ENCODE measurements at places on chromosomes 1 and 21. TPM values are rescaled to one million over a fixed set of nuclear protein-coding genes. Genes with fewer than 3 reads are reported as not detected.
A peak's percentile ranks its signal among the peaks of the same experiment; 100 is the strongest.

- H3K4me3 ChIP-seq, result no peak overlapping the region
- no peaks in the 10 kb centered on the region for H3K36me3 ChIP-seq
- no peak for DNase-seq
- no peak overlapping the region for H3K27ac ChIP-seq
- H3K4me1 ChIP-seq, result no peaks in the 10 kb centered on the region
These were observed 98.0 kb upstream of the HP1BP3 start for GRCh38 chr1:20885121-20885520.

DNA sequence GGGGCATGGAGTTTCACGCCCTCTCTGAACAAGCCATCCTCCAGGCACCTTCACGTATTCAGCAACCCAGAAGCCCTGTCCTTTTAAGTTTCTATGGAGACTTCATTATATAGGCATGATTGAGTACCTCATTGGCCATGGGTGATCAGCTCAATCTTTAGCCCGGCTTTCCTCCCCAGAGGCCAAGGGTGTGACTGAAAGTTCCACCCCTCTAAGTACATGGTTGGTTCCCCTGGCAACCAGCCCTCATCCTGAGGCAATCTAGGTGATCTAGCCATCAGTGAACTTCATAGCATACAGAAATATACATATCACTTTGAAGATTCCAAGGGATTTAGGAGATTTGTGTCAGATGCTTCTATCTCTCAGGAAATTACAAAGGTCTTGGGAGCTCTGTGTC lies 21.3 kb upstream of the DHX9 start:
- no peaks in the 10 kb centered on the region for H3K27me3 ChIP-seq
- no peak overlapping the region for H3K4me3 ChIP-seq
- no peak for DNase-seq
- H3K27ac ChIP-seq, result no peak overlapping the region
- H3K36me3 ChIP-seq, result no peaks in the 10 kb centered on the region

Gene MX2
- 100 TPM for total RNA-seq

GRCh38 chr21:28136656-28137255 lies 855.9 kb downstream of the LTN1 start:
- no peaks in the 10 kb centered on the region for H3K27me3 ChIP-seq
- H3K27ac ChIP-seq, result no peak overlapping the region
- no peaks in the 10 kb centered on the region for H3K4me1 ChIP-seq
- DNase-seq, result no peak
- no peak overlapping the region for H3K4me3 ChIP-seq

DNA sequence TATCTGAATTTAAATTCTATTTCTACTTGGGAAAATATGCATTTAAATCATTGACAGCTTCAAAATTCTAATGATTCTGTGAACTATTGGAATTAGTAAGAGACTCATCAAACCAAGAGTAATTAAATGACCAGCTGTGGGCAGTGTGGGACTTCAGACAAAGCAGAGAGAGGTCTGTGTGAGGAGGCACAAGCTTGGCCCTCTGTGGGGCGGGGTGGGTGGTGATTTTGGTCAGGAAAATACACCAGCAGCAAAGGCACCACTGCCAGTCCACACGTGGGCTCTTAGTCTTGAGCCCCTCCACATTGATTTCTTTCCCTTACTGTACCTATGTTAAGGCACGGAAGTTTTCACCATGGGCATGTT lies 39.2 kb upstream of the RAB4A start:
- peaks cover 4% of the 10 kb centered on the region for H3K4me1 ChIP-seq
- no peak overlapping the region for H3K4me3 ChIP-seq
- no peaks in the 10 kb centered on the region for H3K36me3 ChIP-seq
- H3K27ac ChIP-seq, result no peak overlapping the region

GRCh38 chr1:203138066-203138465 lies 10.5 kb downstream of the ADORA1 start:
- H3K36me3 ChIP-seq, result no peaks in the 10 kb centered on the region
- H3K27me3 ChIP-seq, result no peaks in the 10 kb centered on the region
- H3K4me1 ChIP-seq, result no peaks in the 10 kb centered on the region
- no peak overlapping the region for H3K4me3 ChIP-seq

- H3K27ac ChIP-seq, result no peak overlapping the region
- H3K4me1 ChIP-seq, result no peaks in the 10 kb centered on the region
- H3K27me3 ChIP-seq, result no peaks in the 10 kb centered on the region
- no peak for DNase-seq
- no peak overlapping the region for H3K4me3 ChIP-seq
These were observed 499.2 kb downstream of the PLPP3 start for GRCh38 chr1:56080123-56080522.

DNA sequence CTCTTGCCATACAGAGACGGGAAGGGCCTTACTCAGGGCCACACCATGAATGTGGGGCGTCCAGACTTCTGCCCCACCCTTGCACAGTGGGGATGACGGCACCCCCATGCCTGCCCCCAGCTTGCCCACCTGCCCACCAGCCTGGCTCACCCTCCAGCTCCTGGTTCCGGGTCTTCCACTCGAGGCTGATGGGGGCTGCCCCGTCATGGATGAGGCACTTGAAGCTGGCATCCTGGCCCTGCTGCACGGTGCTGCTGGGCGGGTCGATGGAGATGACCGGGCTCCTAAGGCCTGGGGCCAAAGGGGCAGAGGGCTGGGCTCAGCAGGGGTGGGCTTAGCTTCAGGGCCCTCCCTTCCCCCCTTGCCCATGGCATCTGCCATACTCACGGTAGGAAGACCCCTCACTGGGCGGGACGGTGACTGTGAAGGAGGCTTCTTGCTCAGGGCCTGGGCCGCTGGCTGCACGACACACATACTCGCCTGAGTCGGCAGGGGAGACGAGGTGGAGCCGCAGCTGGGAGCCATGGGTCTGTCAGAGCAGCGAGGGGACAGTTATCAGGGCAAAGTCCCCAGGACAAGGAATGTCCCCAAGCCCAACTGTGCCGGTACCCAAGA lies 29.9 kb downstream of the LDLRAD2 start:
- no peaks in the 10 kb centered on the region for H3K36me3 ChIP-seq
- DNase-seq, result no peak
- H3K4me3 ChIP-seq, result no peak overlapping the region

Gene SLC1A7
- 1.8 TPM for total RNA-seq

DNA sequence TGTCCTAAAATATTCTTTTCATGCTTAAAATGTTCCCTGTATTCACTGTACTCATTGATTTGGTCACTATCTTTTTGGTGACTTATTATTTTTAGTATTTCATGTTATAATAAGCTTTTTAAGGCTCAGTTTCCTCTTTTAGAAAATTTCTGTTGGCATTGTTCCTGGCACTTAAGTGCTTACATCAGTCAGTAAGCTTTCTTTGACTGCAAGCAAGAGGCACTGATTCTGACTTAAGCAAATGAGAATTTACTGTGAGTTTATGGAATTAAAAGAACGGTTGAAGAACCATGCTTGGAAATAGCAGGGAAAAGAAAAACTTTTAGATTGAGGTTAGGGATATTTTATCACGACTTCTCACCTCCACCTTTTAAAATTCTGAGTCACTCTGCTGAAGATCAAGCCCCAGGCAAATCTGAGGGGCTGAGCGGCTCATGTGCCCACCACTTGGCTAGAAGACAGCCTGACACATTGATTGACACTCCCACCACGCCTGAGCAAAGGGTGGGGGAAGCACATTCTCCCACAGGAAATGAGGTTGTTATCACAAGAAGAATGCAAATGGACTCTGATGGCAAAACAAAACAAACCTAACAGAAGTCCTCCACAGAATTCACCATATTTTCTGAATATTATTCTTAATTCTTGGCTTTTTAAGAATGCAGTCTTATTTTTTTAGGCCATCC lies 102.8 kb downstream of the KCTD3 start:
- DNase-seq, result no peak
- H3K4me1 ChIP-seq, result no peaks in the 10 kb centered on the region
- no peak overlapping the region for H3K4me3 ChIP-seq
- no peaks in the 10 kb centered on the region for H3K36me3 ChIP-seq
- H3K27ac ChIP-seq, result no peak overlapping the region

DNA sequence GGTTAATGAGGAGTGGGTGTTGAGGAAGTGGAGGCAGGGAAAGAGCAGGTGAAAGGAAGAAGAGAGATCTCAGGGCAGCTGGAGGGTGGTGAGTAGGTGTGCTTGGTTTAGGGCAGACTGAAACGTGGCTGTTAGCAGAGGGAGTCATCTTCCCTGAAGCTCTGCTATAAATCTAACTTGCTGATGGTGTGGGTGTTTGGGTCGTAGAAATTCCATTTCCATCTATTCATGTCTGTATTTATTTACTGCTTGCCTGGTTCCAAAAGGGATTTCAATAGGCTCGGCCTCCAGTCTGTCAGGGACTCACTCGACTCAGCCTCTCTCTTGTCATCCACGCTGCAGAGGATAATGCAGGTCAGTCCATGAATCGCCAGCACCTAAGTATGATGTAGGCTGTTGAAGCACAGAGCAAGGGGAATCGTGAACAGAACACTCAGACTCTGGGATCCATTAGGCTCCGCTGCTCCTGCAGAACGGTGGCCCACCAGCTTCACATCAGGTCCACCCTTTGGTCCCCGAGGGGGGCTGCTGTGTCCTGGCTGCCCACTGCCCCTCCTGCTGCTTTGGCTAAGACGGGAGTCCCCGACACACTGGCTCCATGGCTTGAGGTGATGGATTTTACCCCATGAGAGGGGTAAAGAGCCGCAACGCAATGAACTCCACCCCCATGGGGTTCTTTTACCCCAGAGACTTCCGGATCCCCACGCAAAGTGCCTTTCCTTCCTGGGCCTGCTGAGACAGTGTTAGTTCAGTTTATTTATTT lies 156.2 kb downstream of the RHOU start:
- no peaks in the 10 kb centered on the region for H3K36me3 ChIP-seq
- H3K27ac ChIP-seq, result no peak overlapping the region

Gene LCE2B
- not detected for total RNA-seq

GRCh38 chr1:22914633-22915217 lies 57.9 kb downstream of the LACTBL1 start:
- H3K27ac ChIP-seq, result no peak overlapping the region
- no peaks in the 10 kb centered on the region for H3K36me3 ChIP-seq
- no peak for DNase-seq
- no peak overlapping the region for H3K4me3 ChIP-seq

Gene ZMYND12
- total RNA-seq, result 1.2 TPM

Gene PLEKHM2
- 78.6 TPM for total RNA-seq

DNA sequence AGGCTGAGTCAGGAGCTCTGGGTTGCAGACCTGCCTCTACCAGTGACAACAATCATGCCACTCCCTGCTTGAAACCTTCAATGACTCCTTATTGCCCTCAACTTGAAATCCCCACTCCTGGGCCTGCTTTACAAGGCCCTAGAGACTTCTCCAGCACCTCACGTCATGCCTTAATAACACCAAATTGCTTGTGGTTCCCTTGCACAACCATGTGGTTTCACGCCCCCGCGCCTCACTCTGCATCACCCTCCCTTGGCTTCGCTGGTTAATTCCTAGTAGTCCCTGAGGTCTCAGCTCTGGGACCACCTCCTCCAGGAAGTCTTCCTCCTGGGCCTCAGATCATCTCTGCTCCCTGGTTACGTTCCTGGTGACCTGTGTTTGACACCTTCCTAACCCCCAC lies 33.0 kb downstream of the EPHA2 start:
- DNase-seq, result no peak
- no peaks in the 10 kb centered on the region for H3K36me3 ChIP-seq
- no peaks in the 10 kb centered on the region for H3K27me3 ChIP-seq
- H3K4me1 ChIP-seq, result no peaks in the 10 kb centered on the region

Gene CENPS
- total RNA-seq, result 11.1 TPM

DNA sequence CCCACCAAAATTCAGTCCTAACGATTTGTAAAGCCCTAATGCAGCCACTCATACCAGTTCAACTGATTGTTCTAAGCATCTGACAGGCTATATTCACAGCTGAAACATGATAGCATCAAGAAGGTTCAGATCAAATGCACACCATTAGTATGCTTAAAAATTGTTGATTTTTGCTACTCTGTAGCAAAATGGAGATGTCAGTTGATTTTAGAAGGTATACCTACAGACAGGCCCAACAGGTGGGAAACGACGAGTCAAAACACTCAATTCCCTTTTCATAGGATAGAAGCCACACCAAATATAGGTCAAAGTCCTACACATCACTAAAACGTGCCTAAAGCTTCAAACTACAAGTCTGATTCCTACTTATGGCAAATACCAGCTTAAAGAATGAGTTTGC lies 6.7 kb downstream of the SFPQ start:
- H3K4me3 ChIP-seq, result no peak overlapping the region
- peaks cover 25% of the 10 kb centered on the region for H3K36me3 ChIP-seq
- DNase-seq, result no peak
- H3K27ac ChIP-seq, result peak overlapping the region; percentile 26

- H3K27ac ChIP-seq, result no peak overlapping the region
- H3K36me3 ChIP-seq, result no peaks in the 10 kb centered on the region
- no peaks in the 10 kb centered on the region for H3K4me1 ChIP-seq
- H3K27me3 ChIP-seq, result no peaks in the 10 kb centered on the region
These were observed 136.2 kb upstream of the DUSP10 start for GRCh38 chr1:221878134-221878533.

- DNase-seq, result no peak
- H3K27ac ChIP-seq, result no peak overlapping the region
- no peak overlapping the region for H3K4me3 ChIP-seq
- H3K4me1 ChIP-seq, result no peaks in the 10 kb centered on the region
These were observed 140.5 kb upstream of the POGK start for GRCh38 chr1:166698771-166699170.

GRCh38 chr1:215022741-215023141 lies 59.8 kb upstream of the KCNK2 start:
- DNase-seq, result no peak
- no peaks in the 10 kb centered on the region for H3K27me3 ChIP-seq
- H3K27ac ChIP-seq, result no peak overlapping the region

- peaks cover 25% of the 10 kb centered on the region for H3K4me1 ChIP-seq
- H3K27me3 ChIP-seq, result no peaks in the 10 kb centered on the region
- H3K4me3 ChIP-seq, result no peak overlapping the region
- no peak for DNase-seq
These were observed 59.5 kb upstream of the C1orf105 start for GRCh38 chr1:172360985-172361384.

GRCh38 chr1:82517586-82517985 lies 716.9 kb downstream of the ADGRL2 start:
- DNase-seq, result no peak
- no peaks in the 10 kb centered on the region for H3K36me3 ChIP-seq
- H3K27ac ChIP-seq, result no peak overlapping the region
- H3K4me1 ChIP-seq, result no peaks in the 10 kb centered on the region
- H3K27me3 ChIP-seq, result no peaks in the 10 kb centered on the region

Gene S100A2
- not detected for total RNA-seq

DNA sequence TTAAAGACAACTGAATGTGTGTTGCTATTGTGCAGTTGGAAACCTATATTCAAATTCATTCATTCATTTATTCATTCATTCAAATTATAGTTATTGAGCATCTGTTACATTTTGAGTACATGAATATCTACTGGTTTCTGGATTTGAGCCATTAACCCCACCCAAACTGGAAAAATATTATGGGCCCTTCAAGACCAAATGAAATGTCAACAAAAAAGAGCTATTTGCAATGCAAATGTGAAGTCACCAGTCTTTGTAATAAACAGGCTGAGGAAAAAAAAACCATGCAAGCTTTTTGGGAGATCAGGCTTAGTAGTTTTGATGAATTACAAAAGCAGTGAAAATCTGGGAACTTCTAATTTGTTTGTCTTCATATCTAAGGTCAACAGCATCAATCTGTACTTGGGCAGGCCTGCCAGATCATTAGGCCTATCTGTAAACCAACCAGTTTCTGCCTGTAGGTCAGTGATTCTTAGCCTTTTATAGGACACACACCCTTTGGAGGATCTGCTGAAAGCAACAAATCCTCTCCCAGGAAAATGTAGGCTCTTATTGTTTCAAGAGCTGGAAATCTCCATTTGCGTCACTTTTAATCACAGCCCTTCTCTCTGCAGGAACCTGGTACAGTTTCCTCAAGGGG lies 134.7 kb downstream of the FAM78B start:
- DNase-seq, result no peak
- no peak overlapping the region for H3K27ac ChIP-seq
- H3K4me3 ChIP-seq, result no peak overlapping the region
- H3K27me3 ChIP-seq, result no peaks in the 10 kb centered on the region
- no peaks in the 10 kb centered on the region for H3K4me1 ChIP-seq
- H3K36me3 ChIP-seq, result no peaks in the 10 kb centered on the region

Data from naive thymus-derived CD4-positive, alpha-beta T cell (primary cell).